B cell (primary cell): ENCODE measurements at places on chromosomes 2 and 18.
A peak's percentile ranks its signal among the peaks of the same experiment; 100 is the strongest.

DNA sequence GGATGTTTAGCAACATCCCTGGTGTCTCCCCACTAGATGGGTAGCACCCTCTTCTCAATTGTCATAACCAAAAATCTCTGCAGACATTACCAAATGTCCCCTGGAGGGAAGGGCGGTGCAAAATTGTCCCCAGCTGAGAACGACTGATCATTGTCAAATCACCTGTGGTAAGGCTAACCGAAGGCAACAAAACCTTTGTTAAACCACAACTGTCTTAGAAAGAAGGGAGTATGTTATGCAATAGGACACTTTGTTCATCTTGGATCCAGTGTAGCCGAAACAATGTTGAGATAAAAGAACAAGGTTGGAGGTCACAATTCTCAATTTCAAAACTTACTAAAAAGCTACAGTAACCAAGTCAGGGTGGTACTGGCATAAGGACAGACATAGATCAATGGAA lies 50.3 kb upstream of the ST3GAL5 start:
- DNase-seq, result no peak
- H3K4me1 ChIP-seq, result no peaks in the 10 kb centered on the region
- H3K36me3 ChIP-seq, result no peaks in the 10 kb centered on the region
- H3K27ac ChIP-seq, result no peak overlapping the region

DNA sequence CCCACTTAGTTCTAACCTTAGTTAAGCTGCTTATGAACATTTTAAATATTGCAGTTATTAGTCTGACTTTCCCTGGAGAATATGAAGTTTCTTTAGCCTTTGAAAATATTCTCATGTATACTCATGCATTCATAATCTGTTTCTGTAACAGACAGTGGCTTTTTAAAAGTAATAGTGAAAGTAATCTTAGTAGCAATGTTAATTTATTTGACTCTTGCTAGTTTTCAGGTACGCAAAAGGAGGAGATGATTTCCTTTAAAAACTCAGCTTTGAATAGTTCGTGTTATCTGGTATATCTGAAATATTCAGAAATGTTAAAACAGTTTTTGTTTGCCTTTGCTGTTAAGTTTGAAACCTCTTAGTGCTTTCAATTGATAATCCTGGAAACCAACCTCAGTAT lies 3.8 kb downstream of the ANKRD12 start:
- H3K4me1 ChIP-seq, result peaks cover 59% of the 10 kb centered on the region
- peaks cover 3% of the 10 kb centered on the region for H3K36me3 ChIP-seq
- H3K27ac ChIP-seq, result peak overlapping the region; percentile 89
- H3K27me3 ChIP-seq, result no peaks in the 10 kb centered on the region
- H3K4me3 ChIP-seq, result peak overlapping the region; percentile 49

- H3K36me3 ChIP-seq, result no peaks in the 10 kb centered on the region
- no peak for DNase-seq
- no peak overlapping the region for H3K27ac ChIP-seq
- H3K4me1 ChIP-seq, result peaks cover 45% of the 10 kb centered on the region
Observed at GRCh38 chr2:17818235-17818815, 2.1 kb downstream of the MSGN1 start.

GRCh38 chr2:160214461-160215445 lies 14.7 kb upstream of the ITGB6 start:
- no peaks in the 10 kb centered on the region for H3K36me3 ChIP-seq
- no peak overlapping the region for H3K4me3 ChIP-seq
- H3K4me1 ChIP-seq, result peaks cover 3% of the 10 kb centered on the region
- no peaks in the 10 kb centered on the region for H3K27me3 ChIP-seq

GRCh38 chr2:233117351-233117750 lies 57.2 kb downstream of the INPP5D start:
- H3K27me3 ChIP-seq, result no peaks in the 10 kb centered on the region
- H3K4me3 ChIP-seq, result no peak overlapping the region
- peaks cover 40% of the 10 kb centered on the region for H3K4me1 ChIP-seq
- peak overlapping the region; percentile 67 for H3K27ac ChIP-seq
- H3K36me3 ChIP-seq, result no peaks in the 10 kb centered on the region

- no peak for DNase-seq
- no peaks in the 10 kb centered on the region for H3K4me1 ChIP-seq
- no peaks in the 10 kb centered on the region for H3K36me3 ChIP-seq
- no peaks in the 10 kb centered on the region for H3K27me3 ChIP-seq
Observed at GRCh38 chr18:60372132-60372531, 443 bp downstream of the MC4R start.

GRCh38 chr2:202014759-202015211 lies 18.9 kb upstream of the FZD7 start:
- H3K36me3 ChIP-seq, result no peaks in the 10 kb centered on the region
- DNase-seq, result no peak
- no peak overlapping the region for H3K27ac ChIP-seq
- no peaks in the 10 kb centered on the region for H3K27me3 ChIP-seq
- H3K4me3 ChIP-seq, result no peak overlapping the region

DNA sequence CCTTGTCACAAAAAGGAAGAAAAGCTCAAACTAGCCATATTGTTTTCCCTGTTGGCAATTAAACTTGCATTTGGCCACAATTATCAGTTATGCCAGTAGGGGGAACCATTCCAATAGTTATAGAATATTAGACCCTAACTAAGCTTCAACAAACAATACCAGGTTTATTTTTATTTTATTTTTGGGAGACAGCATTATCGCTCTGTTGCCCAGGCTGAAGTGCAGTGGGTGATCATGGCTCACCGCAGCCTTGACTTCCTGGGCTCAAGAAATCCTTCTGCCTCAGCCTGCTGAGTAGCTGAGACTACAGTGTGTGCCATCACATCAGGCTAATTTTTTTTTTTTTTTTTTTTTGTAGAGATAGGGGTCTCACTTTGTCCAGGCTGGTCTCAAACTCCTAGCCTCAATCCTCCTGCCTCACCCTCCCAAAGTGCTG lies 102.1 kb downstream of the ATAD2B start:
- H3K36me3 ChIP-seq, result peaks cover 4% of the 10 kb centered on the region
- H3K4me3 ChIP-seq, result no peak overlapping the region
- no peaks in the 10 kb centered on the region for H3K27me3 ChIP-seq

DNA sequence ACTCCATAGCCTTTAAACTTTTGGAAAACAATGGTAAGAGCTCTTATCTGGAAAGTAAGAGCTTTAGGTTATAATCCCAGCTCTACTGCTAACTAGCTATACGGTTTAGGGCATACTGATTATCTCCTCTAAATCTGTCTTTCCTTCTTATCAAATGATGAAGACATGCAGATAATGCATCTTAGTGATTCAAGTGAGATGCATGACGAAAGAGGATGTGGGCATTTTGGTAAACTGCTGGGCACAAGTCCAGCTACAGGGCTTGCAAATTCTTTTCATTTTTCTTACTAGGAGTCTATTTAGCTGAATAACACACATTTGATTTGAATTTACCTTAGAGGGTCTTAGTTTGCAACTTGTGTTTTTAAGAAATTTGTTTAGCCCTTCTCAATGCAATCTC lies 1604.8 kb upstream of the ZEB2 start:
- no peak overlapping the region for H3K4me3 ChIP-seq
- DNase-seq, result no peak
- H3K4me1 ChIP-seq, result no peaks in the 10 kb centered on the region
- H3K27me3 ChIP-seq, result no peaks in the 10 kb centered on the region

DNA sequence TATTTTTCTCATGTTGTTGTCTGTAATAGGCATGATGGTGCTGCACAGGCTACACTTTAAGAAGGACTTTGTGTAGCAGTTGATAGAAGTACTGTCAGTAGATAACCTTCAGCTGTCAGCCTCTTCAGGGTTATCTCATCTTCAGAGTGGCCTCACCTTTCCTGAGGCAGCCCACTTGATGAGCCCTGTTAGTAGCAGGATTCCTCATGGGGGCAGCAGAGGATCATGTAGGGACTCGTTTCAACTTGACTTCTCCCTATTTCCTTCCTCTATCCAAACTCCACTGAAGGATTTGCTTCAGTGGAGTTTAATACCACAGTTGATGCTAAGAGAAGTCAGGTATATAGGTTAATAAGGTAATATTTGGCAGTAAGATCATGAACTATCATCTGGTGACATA lies 530.3 kb upstream of the FSIP2 start:
- H3K27ac ChIP-seq, result no peak overlapping the region
- H3K4me1 ChIP-seq, result no peaks in the 10 kb centered on the region
- no peak for DNase-seq
- H3K36me3 ChIP-seq, result no peaks in the 10 kb centered on the region
- H3K4me3 ChIP-seq, result no peak overlapping the region

DNA sequence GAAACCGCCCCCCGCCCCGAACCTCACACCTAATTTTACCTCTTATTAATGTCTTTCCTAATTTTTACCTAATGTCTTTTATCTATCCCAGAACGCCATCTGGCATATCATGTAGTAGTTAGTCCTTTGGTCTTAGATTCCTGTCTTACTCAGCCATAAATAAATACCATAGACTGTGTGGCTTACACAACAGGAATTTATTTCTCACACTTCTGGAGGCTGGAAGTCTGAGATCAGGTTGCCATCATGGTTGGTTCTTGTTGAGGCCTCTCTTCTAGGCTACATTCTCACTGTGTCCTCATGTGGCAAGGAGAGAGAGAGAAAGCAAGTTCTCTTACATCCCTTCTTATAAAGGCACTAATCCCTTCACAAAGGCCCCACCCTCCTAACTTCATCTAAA lies 46.8 kb downstream of the RHBDD1 start:
- H3K4me3 ChIP-seq, result no peak overlapping the region
- no peak for DNase-seq
- no peaks in the 10 kb centered on the region for H3K36me3 ChIP-seq
- no peaks in the 10 kb centered on the region for H3K4me1 ChIP-seq
- H3K27me3 ChIP-seq, result no peaks in the 10 kb centered on the region

DNA sequence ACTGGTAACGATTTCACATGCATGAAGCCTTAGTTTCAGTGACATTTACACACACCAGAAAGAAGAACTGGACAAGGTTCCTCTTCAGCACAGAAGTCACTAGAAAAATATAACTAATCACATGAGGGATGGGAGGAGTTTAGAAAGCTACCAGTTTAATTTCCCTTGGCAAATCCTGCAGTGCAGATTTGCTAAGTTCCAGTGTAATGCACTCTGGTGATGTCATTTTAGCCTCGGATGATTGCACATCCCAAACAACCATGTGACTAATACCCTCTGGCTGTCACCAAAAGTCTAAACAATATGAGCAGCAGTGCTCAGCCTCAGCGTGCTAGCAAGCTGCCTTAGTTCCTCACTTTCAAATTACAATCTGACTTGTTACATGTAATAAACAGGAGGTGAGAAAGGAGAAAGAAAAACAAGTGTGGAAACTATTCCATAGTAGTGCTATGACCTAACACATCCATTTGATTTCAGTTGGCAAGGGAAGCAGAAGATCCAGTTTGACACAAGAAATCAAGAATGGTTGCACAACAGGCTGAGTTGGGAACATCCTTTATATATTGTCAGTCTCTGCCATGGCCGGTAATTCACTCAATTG lies 35.3 kb upstream of the PPP1CB start:
- peak; percentile 48 for DNase-seq
- H3K27ac ChIP-seq, result peak overlapping the region; percentile 43
- H3K4me1 ChIP-seq, result peaks cover 8% of the 10 kb centered on the region

GRCh38 chr2:103788389-103788788 lies 1026.6 kb downstream of the TMEM182 start:
- H3K36me3 ChIP-seq, result no peaks in the 10 kb centered on the region
- H3K27ac ChIP-seq, result no peak overlapping the region
- no peak for DNase-seq
- no peak overlapping the region for H3K4me3 ChIP-seq

- H3K4me3 ChIP-seq, result no peak overlapping the region
- H3K27me3 ChIP-seq, result no peaks in the 10 kb centered on the region
- DNase-seq, result no peak
- no peak overlapping the region for H3K27ac ChIP-seq
Observed at GRCh38 chr2:42113452-42113851, 55.7 kb upstream of the EML4 start.

DNA sequence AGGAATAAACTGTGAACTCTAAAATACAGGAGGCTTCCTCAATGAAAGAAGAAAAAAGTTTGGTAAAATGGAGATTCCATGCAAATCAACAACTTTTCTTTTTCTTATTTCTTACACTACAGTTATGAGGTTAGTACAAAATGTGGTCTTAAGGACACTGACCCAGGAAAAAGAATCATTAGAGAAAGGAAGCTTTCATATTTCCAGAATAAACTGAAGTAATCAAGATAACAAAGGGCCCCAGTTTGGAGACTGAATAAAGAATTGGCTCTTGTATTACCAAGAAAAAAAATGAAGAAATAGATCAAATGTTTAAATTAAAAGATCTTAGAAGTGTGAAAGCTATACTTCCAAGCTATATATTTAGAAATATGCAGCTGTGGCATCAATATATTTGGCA lies 72.3 kb downstream of the SLC66A3 start:
- H3K4me3 ChIP-seq, result no peak overlapping the region
- no peak for DNase-seq
- no peaks in the 10 kb centered on the region for H3K27me3 ChIP-seq

DNA sequence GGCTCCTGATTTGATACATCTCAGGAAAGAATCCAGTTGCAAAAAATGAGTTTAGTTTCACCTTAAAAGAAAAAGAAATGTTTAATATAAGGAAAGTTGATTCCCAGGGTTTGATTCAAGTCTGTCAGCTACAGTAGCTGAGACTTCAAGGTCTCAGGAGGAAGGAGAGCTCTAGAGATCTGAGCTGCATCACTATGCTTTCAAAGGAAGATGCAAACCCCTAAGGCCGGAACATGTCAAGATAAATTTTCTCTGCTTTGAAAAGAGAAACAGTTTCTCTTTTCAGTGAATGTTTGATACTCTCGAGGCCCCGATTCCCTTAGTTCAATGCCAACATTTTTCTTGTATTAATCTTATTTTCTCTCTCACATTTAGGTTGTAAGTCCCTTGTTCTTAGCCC lies 128.6 kb downstream of the RGPD3 start:
- DNase-seq, result no peak
- H3K4me3 ChIP-seq, result no peak overlapping the region
- H3K36me3 ChIP-seq, result no peaks in the 10 kb centered on the region
- H3K27ac ChIP-seq, result no peak overlapping the region

- DNase-seq, result no peak
- no peak overlapping the region for H3K27ac ChIP-seq
- H3K36me3 ChIP-seq, result no peaks in the 10 kb centered on the region
- H3K4me1 ChIP-seq, result no peaks in the 10 kb centered on the region
Observed at GRCh38 chr2:43333101-43333655, 106.8 kb upstream of the ZFP36L2 start.

DNA sequence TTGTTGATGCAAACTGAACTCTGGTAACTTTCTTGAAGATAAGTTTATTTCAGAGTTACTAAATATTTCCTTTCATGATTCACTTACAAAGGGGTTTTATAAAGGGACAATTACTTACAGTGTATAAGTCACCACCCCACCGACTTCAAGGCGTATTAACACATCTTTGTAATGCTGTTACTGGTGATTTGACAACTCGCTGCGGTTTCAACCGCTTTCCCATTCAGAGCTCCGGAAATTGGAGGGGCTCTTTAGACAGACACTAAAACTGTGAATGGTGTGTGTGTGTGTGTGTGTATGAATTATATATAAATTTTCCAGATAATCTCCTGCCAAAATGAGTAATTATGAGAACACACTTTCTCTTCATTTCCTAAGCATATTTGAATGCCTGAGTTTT lies 4.9 kb downstream of the TM4SF20 start:
- H3K36me3 ChIP-seq, result no peaks in the 10 kb centered on the region
- no peaks in the 10 kb centered on the region for H3K4me1 ChIP-seq
- H3K4me3 ChIP-seq, result no peak overlapping the region

- DNase-seq, result no peak
- no peak overlapping the region for H3K27ac ChIP-seq
- no peaks in the 10 kb centered on the region for H3K27me3 ChIP-seq
- H3K4me1 ChIP-seq, result no peaks in the 10 kb centered on the region
- H3K4me3 ChIP-seq, result no peak overlapping the region
Observed at GRCh38 chr2:54289917-54290316, 33.9 kb upstream of the TSPYL6 start.
